ENCODE measurements at places on chromosomes 16 and 17.

- no peak for DNase-seq
Observed at GRCh38 chr17:50219342-50219741, 17.9 kb upstream of the COL1A1 start.

DNA sequence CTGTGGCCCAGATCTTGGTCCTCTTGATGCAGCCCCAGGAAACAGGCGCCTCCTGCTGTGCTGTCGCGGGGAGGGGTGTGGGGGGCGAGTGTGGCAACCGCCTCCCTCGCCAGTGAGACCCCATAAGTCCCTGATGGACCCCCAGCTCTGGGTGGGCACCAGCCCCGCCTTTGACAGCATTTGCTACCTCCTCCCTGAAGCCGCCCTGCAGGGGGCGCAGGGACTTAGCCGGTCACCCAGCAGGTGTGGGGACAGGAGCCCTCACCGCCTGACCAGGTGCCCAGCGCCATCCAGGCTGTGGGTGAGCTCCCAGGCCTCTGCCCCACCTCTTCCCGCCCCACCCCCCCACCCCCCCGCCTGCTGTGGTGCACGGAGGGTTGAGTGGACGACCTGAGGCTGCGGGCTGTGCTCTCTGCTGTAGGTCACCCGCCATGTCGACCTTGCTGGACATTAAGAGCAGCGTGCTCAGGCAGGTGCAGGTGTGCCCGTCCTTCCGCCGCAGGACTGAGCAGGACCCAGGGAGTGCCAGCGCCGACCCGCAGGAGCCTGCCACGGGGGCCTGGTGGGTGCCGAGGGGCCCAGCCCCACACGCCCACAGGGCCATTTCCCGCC, 4.8 kb downstream of the BAIAP3 start:
- DNase-seq: no peak

DNA sequence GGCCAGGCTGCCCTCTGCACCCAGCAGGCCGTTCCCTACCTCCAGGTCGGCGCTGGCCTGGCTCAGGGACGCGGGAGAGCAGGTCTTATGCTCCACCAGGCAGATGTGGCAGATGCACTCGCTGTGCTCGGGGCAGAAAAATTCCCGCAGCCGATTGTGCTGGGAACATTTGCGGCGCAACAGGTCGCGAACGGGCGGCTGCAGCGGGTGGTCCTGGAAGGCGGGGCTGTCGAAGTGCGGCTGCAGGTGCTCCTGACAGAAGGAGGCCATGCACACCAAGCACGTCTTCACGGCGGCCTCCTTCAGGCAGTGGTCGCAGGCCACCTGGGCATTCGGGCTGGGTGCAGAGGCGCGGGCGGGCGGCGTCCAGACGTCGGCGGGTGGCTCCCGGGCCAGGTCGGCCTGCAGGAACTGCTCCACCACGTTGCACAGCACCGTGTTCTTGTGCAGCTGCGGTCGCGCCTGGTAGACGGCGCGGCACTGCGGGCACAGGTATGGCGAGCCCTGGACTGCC, 439 bp downstream of the TRIM25 start:
- DNase-seq: no peak

GRCh38 chr17:62008294-62008693, 56.8 kb downstream of the MED13 start:
- peak; percentile 24 for DNase-seq

DNA sequence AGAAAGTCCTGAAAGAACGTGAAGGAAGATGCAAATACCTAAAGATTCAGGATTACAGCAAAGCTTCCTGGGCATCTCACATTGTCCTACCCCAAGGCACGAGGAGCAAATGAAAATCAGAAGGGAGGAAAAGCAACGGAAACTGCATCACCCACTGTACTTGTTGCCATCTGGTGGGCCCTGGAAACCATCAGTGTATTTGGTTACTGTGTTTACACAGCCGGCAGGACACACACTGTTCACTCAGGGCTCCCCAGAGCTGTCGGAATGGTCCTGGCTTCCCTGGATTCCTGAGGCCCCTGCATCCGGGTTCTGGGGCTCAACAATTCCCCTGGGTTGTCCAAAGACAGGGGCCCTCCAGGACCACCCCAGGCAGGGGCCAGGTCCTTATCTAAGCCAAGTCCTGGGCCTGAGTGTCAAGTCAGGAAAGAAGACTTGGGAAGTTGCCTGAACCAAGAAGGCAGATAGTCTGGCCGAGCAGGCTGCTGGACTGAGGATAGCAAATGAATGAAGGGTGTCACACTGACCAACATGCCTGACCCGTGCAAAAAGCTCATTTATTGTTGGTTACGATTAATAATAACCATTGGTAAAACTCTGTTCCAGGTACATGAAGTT, 52.8 kb downstream of the SOX9 start:
- DNase-seq: no peak

DNA sequence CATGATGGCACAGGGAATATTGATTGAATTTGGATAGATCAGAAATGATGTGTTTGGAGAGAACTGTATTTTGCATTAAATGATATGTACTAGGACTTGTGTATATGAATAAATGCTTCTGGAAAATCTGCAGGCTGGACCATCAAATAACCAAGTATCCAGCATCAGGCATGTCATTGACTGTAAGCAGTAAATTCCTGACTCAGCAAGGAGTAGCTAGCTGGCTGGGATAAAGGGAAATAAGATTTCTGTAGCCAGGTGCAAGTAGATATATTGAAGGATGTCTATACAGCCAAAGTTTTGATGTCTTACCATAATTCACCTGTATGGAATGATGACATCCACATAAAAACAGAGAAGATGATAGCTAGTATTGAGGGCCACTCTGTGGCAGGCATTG, 809.6 kb downstream of the CDH11 start:
- no peak for DNase-seq

GRCh38 chr16:85654251-85655095, 34.3 kb downstream of the GINS2 start:
- DNase-seq: no peak

- DNase-seq: no peak
Observed at GRCh38 chr17:3982541-3983017, 18.3 kb upstream of the ATP2A3 start.

- DNase-seq: no peak
Observed at GRCh38 chr16:11759163-11759834, 16.6 kb upstream of the TXNDC11 start.

GRCh38 chr17:78040440-78041385, 82.2 kb downstream of the TNRC6C start:
- no peak for DNase-seq

- DNase-seq: no peak
Observed at GRCh38 chr17:19654896-19655295, 6.3 kb downstream of the ALDH3A2 start.

DNA sequence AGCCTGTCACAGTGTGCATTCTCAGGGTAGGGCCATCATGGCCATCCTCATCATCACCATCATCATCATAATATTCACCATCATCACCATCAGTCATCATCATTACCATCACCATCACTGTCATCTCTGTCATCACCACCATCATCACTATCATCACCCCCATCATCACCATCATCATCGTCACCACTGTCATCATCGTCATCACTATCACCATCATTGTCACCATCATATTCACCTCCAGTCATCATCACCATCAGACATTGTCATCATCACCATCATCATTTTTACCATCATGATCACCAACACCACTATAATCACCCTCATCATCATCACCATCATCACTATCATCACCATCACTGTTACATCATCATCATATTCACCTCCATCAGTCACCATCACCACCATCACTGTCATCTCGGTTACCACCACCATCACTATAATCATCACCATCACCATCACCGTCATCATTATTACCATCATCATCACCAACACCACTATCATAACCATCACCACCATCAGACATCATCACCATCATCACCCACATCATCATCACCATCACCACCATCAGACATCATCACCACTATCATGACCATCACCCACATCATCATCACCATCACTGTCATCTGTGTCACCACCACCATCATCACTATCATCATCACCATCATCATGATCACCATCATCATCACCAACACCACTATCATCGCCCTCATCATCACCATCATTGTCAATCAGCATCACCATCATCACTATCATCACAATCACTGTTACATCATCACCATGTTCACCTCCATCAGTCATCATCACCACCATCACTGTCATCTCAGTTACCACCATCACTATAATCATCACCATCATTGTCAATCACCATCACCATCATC, 8.5 kb downstream of the RPH3AL start:
- no peak for DNase-seq

GRCh38 chr16:58459344-58460218, 40.4 kb upstream of the NDRG4 start:
- DNase-seq: no peak

GRCh38 chr16:79587897-79588296, 12.6 kb downstream of the MAF start:
- no peak for DNase-seq

DNA sequence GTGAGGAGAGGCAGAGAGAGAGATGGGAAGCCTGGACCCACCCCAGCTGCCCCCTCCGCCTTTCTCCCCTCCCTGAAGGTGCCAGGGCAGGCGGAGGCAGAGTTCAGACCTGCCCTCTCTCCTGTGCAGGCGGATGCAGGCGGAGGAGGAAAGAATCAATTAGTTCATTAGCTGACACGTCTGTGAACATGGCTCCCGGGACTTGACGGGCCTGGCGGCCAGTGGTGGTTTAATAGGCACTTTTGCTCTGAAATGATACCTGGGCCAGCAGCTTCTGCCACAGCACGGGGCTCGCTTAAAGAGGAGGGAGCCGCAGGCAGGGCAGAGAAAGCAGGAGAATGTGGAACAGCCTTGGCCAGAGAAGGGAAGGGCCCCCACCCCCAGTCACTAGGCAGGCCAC, 98.1 kb downstream of the SDK2 start:
- DNase-seq: no peak

GRCh38 chr16:23013484-23013883, 135.8 kb downstream of the USP31 start:
- no peak for DNase-seq

DNA sequence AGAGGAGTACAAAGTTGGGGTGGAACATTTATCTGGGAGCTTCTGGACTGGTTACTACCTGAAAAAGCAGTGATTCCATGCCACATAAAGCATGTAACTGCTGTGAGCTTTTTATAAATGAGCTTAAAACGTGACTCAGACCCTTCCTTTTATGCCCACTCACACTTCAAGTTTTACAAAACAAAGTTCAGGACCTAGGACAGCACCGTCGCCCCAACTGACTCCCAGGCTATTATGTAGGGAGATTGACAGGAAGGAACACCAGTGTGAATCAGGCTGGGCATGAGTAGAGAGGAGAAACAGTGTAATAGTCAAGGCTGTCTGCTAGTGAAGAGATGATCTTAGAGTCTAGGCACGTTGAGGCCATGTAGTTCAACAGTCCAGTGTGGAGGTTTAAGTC, 91.6 kb upstream of the DNAH9 start:
- no peak for DNase-seq

- no peak for DNase-seq
Observed at GRCh38 chr17:37116671-37117185, 168.0 kb downstream of the AATF start.

- DNase-seq: no peak
Observed at GRCh38 chr16:6146874-6147425, 1049.4 kb upstream of the EEF2KMT start.

DNA sequence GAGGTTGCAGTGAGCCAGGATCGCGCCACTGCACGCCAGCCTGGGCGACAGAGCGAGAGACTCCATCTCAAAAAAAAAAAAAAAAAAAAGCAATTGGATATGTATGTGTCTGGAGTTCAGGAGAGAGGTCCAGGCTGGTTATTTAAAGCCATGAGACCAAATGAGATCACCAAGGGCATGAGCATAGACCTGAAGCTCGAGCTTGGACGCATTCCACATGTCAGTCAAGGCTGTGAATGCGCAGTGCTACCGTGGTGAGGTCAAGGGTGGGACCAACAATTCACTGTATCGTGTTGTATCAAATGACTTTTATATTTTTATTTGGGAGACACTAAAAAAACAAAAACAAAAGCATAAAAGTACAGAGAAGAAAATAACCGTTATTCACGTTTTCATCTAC, 29.1 kb upstream of the SPNS2 start:
- no peak for DNase-seq

DNA sequence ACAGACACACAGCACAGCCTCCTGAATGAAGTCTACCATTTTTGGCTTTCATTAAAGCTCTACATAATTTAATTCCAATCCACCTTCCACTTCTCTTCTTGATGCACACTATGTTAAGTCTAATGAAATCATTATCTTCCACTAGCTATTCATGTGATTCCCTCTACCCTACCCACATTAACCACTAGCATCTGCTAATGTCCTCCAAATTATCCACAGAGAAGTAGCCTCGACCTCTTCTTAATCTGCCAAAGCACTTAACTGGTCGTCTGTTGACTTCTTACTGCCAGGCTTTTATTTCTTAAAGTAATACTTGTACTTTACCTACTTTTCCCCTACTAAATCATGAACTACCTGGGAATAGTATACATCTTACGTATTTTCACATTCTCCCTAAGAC, 91.8 kb downstream of the NCOR1 start:
- no peak for DNase-seq

DNA sequence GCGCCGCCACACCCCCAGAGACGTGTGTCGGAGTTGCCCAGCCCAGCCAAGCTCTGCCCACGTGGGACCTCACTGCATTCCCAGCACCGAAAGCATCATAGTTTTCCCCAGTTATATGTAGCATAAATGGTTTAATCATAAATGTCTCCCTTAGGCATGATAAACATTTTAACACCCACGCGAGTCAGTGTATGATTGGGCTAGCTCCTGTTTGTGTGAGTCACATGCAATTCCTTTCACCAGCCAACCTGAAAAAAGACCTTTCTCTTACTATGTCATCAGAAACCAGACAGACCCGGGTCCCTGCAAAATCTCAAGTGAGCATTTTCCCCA, 9.2 kb downstream of the TAF1C start:
- no peak for DNase-seq

GRCh38 chr17:76427501-76428231, 25.3 kb downstream of the UBE2O start:
- DNase-seq: no peak

DNA sequence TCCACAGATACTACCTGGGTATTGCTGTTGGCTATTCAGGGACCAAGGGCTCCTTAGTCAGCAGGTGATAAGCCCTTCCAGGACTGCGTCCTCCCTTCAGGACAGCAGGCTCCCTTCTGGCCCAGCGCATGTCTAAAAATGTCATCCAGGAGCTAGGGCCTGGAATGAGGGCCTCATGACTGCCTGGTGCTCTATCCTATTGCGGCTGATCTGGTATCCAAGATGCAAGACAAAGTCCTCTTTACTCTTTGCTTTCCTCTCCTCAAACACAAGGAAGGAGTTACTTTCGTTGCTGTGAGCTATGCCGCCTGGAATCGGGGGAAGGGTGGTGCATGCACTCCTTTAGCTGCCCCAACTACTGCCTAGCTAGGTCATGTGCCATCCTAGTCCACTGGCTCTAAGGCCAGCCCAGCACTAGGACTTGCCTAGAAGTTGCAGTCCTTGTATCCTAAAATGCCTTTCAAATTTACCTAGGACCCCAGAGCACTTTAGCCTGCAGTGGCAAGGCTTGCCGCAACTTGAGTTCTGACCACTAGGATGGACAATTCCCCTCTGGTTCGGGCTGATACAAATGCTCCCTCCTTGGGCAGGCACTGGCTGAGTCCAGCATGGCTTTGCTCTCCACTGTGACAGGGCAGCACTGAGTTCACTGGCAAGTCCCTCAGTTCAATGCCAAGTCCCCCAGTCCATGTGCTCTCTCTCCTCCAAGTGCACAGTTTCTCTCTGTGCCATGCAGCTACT, 10.1 kb upstream of the TMEM219 start:
- DNase-seq: no peak

GRCh38 chr16:85917012-85917411, 18.1 kb downstream of the IRF8 start:
- no peak for DNase-seq
